ENCODE measurements at places on chromosomes 1 and 21.

GRCh38 chr1:225277445-225277844 lies 150.4 kb downstream of the LBR start:
- DNase-seq, result no peak

- no peak for DNase-seq
Observed at GRCh38 chr1:53089478-53090226, 27.6 kb downstream of the PODN start.

GRCh38 chr1:118145721-118146120 lies 39.3 kb downstream of the SPAG17 start:
- DNase-seq, result no peak

DNA sequence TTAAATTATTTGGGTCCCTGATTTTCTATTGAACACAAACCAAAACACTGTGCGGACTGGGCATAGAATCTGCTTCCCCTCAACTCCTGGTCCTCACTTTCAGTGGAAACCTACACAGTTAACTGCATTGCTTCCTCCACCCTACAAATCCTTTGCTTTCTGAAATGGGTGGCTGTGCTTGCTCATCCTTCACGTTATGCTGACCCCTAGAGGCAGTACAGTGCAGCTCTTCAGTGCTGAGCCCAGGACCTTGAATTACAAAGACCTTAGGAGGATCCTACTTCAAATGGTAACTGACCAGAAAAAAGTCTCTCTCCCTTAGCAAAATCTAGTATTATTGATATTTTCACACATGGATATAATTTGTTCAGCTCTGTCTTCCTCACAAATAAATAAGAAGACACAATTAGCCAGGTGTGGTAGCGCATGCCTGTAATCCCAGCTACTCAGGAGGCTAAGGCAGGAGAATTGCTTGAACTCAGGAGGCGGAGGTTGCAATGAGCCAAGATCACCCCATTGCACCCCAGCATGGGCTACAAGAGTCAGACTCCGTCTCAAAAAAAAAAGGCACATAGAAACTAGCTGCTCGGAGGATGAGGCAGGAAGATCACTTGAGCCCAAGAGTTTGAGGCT lies 63.4 kb upstream of the L1TD1 start:
- DNase-seq, result peak; percentile 29

DNA sequence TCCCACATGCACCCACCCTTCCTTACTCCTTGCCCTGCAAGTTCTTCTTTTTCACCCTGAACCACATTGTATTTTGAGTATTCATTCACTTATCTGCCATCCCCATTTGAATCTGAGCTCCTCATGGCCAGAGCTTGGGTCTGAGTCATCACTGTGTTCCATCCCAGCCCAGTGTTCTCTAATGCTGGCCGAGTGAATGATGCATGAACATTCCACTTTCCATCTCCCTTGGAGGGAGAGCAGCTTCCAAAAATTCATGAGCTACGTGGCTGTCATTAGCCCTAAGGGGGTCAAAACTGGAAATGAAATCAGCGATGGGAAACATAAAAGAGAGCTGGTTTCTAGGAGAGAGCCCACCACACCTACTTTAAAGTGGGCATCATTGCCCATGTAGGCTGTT lies 187.0 kb upstream of the USP24 start:
- DNase-seq, result no peak

- no peak for DNase-seq
Observed at GRCh38 chr1:108779455-108779854, 33.0 kb downstream of the STXBP3 start.

DNA sequence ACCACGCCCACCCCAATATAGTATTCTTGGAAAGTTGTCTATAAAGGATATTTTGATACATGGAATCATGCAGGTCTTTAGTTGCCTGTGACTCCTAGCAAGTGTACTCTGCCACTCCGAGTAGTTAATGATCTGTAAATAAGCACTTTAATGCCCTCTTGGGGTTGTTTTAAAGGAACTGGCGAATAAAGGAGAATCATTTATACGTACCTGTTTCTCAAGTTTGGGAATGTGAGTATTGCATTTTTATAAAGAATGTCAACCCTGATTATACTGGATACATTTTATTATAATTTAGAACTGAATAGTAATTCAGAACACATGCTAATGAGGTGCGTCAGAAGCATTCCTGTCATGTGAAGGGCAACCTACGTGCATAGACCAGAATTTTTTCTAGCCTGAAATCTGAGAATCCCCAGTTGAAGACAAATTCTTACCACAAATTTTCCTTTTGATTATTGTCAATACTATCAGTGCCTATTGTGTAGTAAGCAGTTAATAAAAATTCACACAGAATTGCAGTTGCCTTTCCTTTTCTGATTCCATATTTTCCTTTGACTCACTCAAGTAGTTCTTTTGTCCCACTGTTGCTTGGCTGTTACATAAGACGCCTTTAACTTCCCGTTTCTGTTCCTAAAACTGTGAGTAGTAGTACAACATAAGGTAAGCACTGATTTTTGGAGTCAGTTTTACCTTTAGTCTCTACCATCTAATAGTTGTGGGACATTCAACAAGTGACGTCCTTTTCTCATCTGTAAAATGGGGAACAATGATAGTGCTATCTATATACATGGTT lies 5.1 kb downstream of the AHCYL1 start:
- no peak for DNase-seq

DNA sequence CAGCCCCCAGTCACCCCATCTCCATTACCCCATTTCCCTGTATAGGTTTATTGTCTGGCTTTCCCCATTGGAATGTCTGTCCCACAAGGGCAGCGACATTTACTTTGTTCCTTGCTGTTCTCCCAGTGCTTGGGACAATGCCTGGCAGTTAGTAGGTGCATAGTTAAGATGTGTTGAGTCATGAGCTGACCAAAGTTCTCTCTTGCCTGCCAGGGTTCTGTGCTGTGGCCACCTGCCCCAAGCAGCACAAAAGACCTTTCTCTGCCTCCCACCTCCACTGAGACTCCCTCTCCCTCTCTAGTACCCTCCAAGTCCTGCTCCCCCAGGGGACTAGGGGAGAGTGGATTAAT lies 40.0 kb downstream of the TMCO4 start:
- no peak for DNase-seq

DNA sequence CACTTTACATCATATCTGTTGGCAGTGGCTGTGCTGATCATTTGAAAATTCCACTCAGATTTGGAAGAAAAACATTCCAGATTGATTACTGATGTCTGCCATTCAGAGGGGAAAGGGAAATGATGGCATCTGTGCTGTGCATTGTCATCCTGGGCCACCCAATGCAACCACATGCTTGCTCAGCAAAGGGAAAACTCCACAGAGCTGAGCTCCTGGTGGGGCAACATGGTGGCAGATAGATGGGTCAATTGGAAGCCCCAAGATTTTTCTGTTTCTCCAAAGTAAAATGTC lies 11.8 kb downstream of the OXCT2 start:
- DNase-seq, result no peak

DNA sequence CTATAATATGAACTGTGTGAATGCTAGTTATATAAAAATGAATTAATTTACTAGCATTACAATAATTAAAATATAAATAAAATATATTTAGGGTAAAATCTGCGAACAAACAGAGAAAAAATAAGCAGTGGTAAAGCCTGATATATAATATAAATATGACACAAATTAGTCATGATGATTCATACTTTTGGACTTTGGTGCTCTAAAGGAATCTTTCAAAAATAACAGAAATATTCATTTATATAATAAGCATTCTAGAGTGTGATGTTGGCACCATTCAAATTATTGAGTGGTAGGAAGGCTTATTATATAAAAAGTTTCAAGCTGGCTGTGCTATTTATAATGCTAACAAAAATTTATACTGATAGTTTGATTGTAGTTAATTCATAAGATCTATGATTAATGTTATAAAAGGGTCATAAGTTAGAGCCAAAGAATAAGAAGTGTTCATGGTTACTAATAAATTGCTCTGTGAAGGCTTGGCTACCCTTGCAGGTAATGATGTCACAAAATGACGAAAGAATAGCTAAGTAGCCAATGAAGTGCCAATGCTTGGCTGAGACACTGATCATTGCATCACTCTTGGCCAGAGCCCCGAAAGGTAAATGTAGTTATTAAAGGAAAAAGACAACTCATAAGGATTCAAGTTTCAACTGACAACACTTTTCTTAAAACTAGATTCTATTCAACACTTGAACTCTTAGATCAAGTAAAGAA lies 108.7 kb downstream of the USH2A start:
- DNase-seq, result no peak

GRCh38 chr1:198283222-198283621 lies 126.4 kb downstream of the NEK7 start:
- no peak for DNase-seq

DNA sequence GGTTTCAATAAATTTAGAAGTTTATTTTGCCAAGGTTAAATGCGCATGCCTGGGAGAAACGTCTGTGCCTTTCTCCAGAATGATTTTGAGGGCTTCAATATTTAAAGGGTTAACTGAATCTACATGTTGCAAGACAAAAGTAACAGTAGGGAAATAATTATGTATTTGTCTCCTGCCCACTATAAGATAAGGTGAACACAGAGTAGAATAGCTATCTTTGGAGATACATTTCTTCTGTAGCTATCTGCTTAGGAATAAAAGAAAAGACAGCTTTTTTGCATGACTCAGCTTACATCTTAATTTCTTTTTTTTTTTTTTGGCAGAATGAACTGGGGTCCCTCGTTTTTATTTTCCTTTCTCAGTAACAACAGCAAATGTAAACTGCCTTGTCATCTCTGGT lies 1351.6 kb downstream of the AMY1C start:
- DNase-seq, result no peak

Data from stimulated activated CD4-positive, alpha-beta T cell treated with anti-CD3 and anti-CD28 coated beads, Interleukin-2, amount 100 ng/mL, for 24 hours (primary cell).